ENCODE measurements at places on chromosomes 7 and 10.

DNA sequence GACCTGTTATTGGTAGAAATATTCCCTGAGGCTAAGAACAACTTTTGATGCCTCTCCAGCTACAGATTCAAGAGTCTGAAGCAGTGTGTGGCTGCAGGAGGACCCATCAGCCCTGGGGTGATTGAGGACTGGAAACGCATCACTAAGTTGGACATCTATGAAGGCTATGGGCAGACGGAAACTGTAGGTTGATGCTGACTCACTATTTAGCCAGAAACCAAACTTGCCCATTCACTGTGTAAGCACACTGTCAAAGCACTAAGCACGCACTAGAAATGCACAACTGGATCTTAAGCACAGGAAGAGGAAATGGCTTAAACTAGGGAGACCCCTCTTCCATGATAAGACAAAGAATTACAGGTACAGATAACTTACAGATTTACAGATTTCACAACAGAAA is 20.8 kb downstream of the ACSM6 start:
- DNase-seq, result no peak

- DNase-seq, result no peak
Observed at GRCh38 chr10:93600446-93601145, 439 bp downstream of the RBP4 start.

DNA sequence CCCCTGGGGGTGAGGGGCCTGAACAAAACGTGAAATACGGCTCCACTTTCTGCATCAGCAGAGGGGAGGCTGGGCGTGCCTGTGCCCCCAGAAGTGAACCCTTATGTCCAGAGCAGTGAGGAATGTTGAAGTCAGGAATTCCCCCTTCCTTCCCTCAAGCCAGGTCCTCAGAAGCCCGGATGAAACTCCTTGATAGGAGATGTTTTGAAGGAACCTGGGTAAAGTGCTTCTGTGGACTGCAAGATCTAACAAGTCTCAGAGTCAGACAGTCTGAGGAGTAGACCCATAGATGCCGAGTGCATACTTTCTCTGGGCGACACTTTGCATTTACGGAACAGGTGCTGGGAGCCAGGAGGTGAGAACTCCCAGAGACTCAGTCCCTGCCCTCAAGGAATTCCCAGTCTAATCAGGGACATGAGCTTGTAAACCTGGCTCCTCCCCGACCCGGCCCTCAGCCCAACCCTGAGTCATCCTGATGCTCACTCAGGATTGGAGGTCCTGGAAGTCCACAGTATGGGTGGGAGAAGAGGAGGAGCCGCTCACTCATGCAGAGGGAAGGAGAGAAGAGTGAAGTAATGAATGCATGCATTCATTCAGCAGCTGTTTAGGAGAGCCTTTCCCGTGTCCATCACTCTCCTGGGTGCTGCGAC is 179.5 kb upstream of the ITGB1 start:
- DNase-seq, result no peak

DNA sequence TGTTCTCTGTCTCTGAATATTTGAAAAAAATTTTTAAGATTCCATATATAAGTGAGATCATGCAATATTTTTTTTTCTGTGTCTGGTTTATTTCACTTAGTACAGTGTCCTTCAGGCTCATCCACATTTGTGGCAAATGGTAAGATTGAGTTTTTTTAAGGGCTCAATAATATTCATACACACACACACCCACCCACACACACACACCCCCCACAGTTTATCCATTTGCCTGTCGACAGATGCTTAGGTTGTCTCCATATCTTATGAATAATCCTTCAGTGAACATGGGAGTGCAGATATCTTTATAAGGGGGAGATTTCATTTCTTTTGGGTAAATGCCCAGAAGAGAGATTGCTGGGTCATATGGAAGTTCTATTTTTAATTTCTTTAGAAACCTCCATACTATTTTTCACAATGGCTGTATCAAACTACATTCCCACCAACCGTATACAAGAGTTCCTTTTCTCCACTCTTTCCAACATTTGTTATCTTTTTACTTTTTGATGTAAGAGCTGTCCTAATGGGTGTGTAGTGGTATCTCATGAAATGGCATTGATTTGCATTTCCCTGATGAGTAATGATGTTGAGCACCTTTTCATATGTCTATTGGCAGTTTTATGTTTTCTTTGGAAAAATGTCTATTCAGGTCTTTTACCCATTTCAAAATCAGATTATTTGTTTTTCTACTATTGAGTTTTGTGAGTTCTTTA is 35.0 kb downstream of the AUTS2 start:
- DNase-seq, result no peak

DNA sequence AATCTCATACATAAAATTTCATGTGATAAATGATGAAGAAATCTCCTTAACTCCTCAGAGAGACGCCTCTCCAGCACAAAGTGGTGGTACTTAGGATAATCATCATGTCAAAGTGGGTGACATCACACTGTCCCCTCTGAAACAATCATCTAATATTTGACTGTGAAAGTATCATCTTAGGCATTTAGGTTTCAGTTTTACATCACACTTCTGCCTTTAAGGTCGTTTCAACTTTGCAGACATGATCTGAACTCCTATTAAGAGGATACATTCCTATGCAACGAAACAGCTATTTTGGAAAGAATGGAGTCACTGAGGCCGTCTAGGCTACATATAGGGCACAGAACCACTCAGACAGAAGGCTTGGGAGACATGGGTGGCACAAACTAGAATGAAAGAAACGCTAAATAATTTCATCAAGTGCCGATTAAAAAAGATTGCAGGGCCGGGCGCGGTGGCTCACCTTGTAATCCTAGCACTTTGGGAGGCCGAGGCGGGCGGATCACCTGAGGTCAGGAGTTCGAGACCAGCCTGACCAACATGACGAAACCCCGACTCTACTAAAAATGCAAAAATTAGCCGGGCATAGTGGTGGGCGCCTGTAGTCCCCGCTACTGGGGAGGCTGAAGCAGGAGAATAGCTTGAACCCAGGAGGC is 2.0 kb downstream of the VOPP1 start:
- DNase-seq, result no peak

- DNase-seq, result peak; percentile 32
Observed at GRCh38 chr7:133230591-133231194, 22.2 kb upstream of the EXOC4 start.

GRCh38 chr10:123633106-123633505 is 33.0 kb upstream of the GPR26 start:
- no peak for DNase-seq

DNA sequence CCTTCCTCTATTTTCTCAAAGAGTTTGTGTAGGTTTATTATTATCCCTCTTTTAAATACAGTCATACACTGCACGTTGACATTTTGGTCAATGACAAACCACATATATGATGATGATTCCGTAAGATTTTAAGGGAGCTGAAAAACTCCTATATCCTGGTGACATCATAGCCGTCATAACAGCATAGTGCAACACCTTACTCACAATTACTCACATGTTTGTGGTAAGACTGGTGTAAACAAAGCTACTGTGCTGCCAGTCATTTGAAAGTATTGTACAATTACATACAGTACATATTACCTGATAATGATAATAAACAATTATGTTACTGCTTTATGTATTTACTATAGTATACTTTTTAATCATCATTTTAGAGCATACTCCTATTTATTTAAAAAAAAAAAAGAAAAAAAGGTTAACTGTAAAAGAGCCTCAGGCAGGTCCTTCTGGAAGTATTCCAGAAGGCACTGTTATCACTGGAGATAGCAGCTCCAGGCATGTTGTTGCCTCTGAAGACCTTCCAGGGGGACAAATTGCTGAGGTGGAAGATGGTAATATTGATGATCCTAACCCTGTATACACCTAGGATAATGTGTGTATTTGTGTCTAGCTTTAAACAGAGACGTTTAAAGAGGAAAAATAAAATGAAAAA is 123.3 kb upstream of the CDK1 start:
- no peak for DNase-seq

DNA sequence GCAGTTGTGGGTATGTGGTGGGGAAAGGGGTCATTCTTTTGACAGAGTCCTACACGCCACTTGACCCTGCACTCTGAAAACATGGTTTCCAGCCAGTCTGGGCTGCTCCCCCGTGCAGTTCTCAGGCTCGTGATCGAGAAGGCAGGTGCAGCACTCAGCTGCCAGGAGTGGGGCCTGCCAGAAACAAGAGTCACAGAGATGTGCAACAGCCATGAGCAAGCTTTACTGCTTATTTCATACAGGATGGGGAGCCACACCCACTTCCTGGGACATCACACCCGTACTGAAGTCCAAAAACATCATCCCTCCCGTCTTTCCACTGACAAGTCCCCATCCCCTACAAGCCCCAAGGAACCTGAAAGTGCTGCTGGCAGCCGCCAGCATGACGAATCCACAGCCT is 9.3 kb downstream of the ATG9B start:
- DNase-seq, result no peak

DNA sequence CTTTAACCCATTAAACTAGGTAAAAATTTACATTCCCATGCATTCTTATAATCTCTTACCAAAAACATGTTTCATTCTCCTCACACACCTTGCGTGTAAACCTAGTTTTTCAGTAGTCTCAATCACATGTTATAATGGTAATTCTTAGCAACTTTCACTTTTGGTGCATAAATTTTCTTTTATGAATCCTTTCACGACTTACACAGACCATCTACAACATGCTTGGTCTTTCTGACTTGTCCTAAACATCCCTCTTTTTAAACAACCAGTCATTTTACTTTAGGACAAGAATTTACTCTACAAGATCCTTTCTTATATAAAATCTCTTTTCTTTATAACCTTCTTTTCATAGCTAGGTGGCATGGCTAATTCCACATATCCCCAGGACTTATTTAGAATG is 25.8 kb downstream of the FBXL13 start:
- DNase-seq, result no peak

DNA sequence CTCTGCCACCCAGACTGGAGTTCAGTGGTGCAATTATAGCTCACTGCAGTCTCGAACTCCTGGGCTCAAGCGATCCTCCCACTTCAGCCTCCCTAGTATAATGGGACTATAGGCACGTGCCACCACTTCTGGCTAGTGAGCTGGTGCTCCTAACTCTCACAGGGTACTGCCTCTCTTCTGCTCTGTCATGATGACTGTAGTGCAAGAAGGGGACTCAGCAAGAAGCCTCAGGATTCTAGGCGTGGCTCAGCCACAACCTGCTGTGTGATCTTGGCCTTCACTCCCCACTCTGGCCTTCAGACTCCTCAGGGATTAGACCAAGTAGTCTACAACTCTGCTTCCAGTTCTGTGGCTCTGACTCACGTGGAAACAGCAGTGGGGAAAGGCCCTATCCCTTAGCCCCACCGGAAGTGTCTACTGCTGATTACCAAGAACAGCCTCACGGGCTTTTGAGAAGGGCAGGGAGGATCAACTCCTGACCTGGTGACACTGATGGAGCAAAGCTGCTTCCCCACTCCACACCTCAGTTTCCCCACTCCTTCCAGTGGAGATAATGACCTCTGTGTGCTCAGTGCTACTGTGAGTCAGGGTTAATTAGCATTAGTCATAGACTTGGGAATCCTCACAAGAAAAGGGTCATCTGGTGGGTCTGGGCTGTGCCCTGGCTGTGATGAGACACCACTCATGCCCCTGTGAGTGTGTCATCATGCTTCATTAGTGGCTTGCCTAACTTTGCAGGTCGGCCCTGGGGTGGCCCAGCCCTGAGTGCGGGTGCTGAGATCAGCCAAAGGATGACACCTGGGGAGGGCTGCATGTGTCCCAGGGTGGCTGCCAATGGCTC is 41.1 kb downstream of the ZC3HC1 start:
- DNase-seq, result no peak

- peak; percentile 57 for DNase-seq
Observed at GRCh38 chr7:142854372-142855113, at the start of gene EPHB6. Gene EPHB6, plus strand, starts transcription at chr7:142855076. Its CDS starts 8,152 bp downstream, at chr7:142863228.
